ENCODE measurements at places on chromosomes 3 and 15. TPM values are rescaled to one million over a fixed set of nuclear protein-coding genes. Genes with fewer than 3 reads are reported as not detected.

DNA sequence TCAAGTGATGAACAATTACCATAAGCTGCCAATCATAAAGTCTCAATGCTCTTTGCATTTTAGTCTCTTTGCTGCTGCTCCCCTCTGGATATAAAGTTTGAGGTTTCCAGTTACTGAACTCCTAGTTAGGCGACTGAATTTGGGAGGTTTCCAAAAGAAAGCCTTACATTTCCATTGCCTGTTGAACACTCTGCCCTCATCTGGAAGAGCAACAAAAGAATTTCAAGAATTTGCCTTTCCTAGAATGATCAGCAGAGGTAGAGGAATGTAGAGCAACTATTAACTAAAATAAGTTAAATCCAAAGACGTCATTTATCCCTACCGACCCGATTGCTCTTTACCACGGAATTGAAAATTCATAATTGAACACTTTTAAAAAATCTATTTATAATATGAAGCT lies 53.4 kb upstream of the PRICKLE2 start:
- H3K4me3 ChIP-seq, result no peak overlapping the region
- DNase-seq, result no peak
- H3K4me1 ChIP-seq, result no peaks in the 10 kb centered on the region
- H3K27me3 ChIP-seq, result no peaks in the 10 kb centered on the region

GRCh38 chr3:70621451-70621850 lies 309.0 kb upstream of the MDFIC2 start:
- no peak overlapping the region for H3K27ac ChIP-seq
- H3K4me3 ChIP-seq, result no peak overlapping the region
- DNase-seq, result peak; percentile 26
- peaks cover 25% of the 10 kb centered on the region for H3K27me3 ChIP-seq
- no peaks in the 10 kb centered on the region for H3K36me3 ChIP-seq
- peaks cover 10% of the 10 kb centered on the region for H3K4me1 ChIP-seq

- no peak overlapping the region for H3K4me3 ChIP-seq
- H3K4me1 ChIP-seq, result no peaks in the 10 kb centered on the region
- peaks cover 13% of the 10 kb centered on the region for H3K27me3 ChIP-seq
- no peak overlapping the region for H3K27ac ChIP-seq
- H3K36me3 ChIP-seq, result no peaks in the 10 kb centered on the region
These were observed 5.9 kb downstream of the MME start for GRCh38 chr3:155086051-155086450.

DNA sequence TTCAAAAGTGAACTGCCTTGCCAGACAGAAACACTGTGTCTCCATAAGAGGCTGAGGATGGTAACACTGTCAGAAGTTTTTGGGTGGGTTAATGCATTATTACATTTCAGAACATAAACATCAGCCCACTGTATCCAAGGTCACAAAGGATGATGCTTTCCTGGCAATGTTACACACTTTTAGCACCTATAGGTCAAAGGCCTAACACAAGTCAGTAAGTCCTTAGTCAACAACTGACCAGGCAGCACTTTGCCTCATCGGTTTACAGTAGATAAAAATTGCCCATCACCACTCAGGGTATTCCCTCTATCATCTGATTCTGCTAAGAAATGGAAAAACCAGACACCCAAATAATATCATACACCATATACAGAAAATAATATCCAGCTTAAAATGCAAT lies 98.4 kb downstream of the CTNNB1 start:
- H3K27ac ChIP-seq, result no peak overlapping the region
- H3K4me1 ChIP-seq, result no peaks in the 10 kb centered on the region
- H3K27me3 ChIP-seq, result no peaks in the 10 kb centered on the region
- no peak overlapping the region for H3K4me3 ChIP-seq
- DNase-seq, result no peak
- H3K36me3 ChIP-seq, result no peaks in the 10 kb centered on the region

- no peaks in the 10 kb centered on the region for H3K4me1 ChIP-seq
- no peak for DNase-seq
- no peak overlapping the region for H3K4me3 ChIP-seq
- no peaks in the 10 kb centered on the region for H3K27me3 ChIP-seq
These were observed 17.9 kb downstream of the CAPN7 start for GRCh38 chr3:15223685-15224572.

DNA sequence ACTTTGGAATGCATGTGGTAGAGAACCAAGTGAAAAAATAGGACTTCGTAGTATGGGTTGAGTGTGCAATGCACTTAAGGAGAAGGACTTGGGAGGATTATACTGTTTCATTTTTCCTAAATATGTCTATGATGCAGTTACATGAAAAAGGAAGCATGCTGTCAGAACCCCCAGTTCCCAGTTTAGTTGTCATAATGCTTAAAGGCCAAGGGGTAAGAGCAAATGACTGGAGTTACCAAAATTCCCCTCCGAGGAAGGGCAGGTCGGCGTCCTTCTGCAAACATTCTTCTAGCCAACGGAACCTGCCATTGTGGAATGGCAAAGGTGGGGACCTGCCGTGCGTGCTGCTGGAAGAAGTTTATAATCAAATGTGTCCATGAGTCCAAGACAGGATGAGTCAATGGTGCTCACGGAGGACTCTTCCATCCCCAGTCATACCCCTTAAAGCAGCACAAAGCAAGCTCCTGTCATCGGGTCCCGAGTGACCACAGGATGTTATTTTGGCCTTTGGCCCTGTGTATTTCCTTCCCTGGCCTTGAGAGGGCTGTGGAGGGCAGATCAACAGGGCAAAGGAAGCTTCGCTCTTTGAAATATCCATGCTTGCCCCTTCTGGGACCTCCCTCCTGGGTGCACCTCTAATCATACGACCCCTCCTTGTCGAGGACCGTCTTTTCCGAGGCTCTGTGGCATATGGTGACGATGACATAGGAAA lies 93.2 kb downstream of the SLCO3A1 start:
- peaks cover 2% of the 10 kb centered on the region for H3K27me3 ChIP-seq
- no peaks in the 10 kb centered on the region for H3K36me3 ChIP-seq
- no peak for DNase-seq
- no peak overlapping the region for H3K27ac ChIP-seq
- H3K4me3 ChIP-seq, result no peak overlapping the region
- peaks cover 17% of the 10 kb centered on the region for H3K4me1 ChIP-seq

- H3K4me1 ChIP-seq, result no peaks in the 10 kb centered on the region
- no peak overlapping the region for H3K4me3 ChIP-seq
- H3K27me3 ChIP-seq, result no peaks in the 10 kb centered on the region
- peak; percentile 27 for DNase-seq
These were observed 73.4 kb downstream of the HMCES start for GRCh38 chr3:129352045-129352444.

- H3K36me3 ChIP-seq, result peaks cover 2% of the 10 kb centered on the region
- H3K4me1 ChIP-seq, result peaks cover 49% of the 10 kb centered on the region
- H3K4me3 ChIP-seq, result peak overlapping the region; percentile 34
- no peaks in the 10 kb centered on the region for H3K27me3 ChIP-seq
- H3K27ac ChIP-seq, result peak overlapping the region; percentile 73
- DNase-seq, result no peak
These were observed 27.6 kb upstream of the GPR171 start for GRCh38 chr3:151230646-151231045.

GRCh38 chr3:21839592-21839991 lies 88.6 kb upstream of the ZNF385D start:
- H3K4me3 ChIP-seq, result no peak overlapping the region
- H3K27ac ChIP-seq, result no peak overlapping the region
- no peak for DNase-seq
- no peaks in the 10 kb centered on the region for H3K27me3 ChIP-seq
- no peaks in the 10 kb centered on the region for H3K36me3 ChIP-seq

DNA sequence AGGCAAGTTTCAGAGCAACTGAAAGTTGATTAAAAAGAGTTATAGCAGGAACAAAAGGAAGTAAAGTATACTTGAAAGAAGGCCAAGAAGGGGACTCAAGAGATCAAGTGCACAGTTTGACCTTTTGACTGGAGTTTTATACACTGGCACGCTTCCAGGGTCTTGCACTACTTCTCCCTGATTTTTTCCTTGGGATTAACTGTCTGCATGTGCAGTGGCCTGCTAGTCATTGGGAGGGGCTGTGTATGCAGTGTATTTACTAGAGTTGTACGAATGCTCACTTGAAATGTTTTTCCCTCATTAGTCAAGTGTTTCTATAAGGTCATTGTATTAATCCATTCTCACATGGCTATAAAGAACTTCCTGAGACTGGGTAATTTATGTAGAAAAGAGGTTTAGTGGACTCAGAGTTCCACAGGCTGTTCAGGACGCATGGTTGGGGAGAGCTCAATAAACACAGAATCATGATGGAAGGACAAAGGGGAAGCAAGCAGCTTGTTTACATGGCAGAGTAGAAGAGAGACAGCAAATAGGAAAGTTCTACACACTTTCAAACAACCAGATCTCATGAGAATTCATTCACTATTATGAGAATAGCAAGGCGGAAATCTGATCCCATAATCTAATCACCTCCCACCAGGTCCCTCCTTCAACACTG lies 571.8 kb downstream of the ZPLD1 start:
- no peaks in the 10 kb centered on the region for H3K4me1 ChIP-seq
- H3K4me3 ChIP-seq, result no peak overlapping the region
- H3K27me3 ChIP-seq, result no peaks in the 10 kb centered on the region
- H3K36me3 ChIP-seq, result no peaks in the 10 kb centered on the region
- no peak overlapping the region for H3K27ac ChIP-seq
- DNase-seq, result no peak

DNA sequence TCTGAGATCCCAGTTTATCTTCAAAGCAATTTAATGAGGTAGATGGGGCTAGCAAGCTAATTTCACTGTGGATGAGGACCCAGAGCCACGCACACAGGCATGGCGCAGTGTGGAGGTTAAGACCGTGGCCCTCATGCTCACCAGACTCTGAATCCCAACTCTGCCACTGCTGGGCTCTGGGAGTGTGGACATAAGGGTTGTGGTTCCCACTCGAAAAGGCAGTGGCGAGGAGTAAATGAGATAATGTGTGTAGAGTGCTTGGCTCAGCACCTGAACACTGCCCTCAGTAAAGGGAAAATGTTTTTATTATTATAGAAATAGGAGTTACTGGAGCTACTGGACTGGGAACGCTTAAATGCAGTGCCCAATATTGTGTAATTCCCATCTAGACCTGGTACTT lies 243.5 kb upstream of the TPM1 start:
- H3K27me3 ChIP-seq, result no peaks in the 10 kb centered on the region
- no peak overlapping the region for H3K4me3 ChIP-seq
- H3K27ac ChIP-seq, result no peak overlapping the region
- no peaks in the 10 kb centered on the region for H3K36me3 ChIP-seq
- DNase-seq, result no peak

GRCh38 chr15:57012556-57012955 lies 94.1 kb downstream of the TCF12 start:
- H3K27me3 ChIP-seq, result no peaks in the 10 kb centered on the region
- no peak for DNase-seq
- no peak overlapping the region for H3K27ac ChIP-seq
- H3K4me3 ChIP-seq, result no peak overlapping the region
- peaks cover 30% of the 10 kb centered on the region for H3K4me1 ChIP-seq

DNA sequence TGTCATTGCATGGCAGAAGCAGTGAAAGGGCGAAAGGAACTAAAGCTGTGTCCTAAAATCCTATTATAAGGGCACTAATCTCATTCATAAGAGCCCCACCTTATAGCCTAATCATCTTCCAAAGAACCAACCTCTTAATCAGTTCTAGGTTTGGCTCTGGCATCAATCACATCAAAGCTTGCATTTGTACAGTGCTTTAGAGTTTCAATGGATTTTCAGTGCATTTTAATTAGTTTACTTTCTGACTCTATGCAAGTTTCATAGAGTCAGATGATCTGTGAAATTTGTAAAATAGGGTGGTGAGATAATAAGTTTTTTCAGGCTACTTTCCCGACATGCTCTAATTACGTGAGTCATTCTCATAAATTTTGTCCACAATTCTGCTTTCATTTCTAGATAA lies 341.1 kb downstream of the DIPK2A start:
- DNase-seq, result no peak
- H3K27ac ChIP-seq, result no peak overlapping the region
- H3K4me3 ChIP-seq, result no peak overlapping the region
- no peaks in the 10 kb centered on the region for H3K4me1 ChIP-seq
- no peaks in the 10 kb centered on the region for H3K36me3 ChIP-seq

DNA sequence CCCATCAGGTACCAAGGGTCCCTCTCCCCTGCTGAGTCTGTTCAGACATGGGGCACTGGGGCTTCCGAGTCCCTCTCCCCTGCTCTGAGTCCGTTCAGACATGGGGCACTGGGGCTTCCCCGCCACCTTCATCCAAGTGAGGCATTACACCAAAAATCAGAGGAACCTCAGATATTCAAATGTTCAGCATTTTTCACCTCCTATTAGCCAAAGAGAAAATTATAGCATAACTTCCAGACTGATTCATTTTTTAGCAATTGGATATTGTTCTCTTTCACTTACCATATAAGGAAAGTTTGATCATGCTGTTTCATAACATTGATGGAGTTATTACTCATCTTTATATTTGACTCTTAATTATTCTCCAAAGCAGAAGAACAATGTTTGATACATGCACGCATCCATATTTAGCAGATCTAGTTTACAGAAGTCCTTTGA lies 213.9 kb downstream of the MTHFS start:
- H3K4me1 ChIP-seq, result no peaks in the 10 kb centered on the region
- no peak overlapping the region for H3K27ac ChIP-seq
- no peak for DNase-seq
- no peak overlapping the region for H3K4me3 ChIP-seq
- peaks cover 19% of the 10 kb centered on the region for H3K27me3 ChIP-seq
- H3K36me3 ChIP-seq, result no peaks in the 10 kb centered on the region

DNA sequence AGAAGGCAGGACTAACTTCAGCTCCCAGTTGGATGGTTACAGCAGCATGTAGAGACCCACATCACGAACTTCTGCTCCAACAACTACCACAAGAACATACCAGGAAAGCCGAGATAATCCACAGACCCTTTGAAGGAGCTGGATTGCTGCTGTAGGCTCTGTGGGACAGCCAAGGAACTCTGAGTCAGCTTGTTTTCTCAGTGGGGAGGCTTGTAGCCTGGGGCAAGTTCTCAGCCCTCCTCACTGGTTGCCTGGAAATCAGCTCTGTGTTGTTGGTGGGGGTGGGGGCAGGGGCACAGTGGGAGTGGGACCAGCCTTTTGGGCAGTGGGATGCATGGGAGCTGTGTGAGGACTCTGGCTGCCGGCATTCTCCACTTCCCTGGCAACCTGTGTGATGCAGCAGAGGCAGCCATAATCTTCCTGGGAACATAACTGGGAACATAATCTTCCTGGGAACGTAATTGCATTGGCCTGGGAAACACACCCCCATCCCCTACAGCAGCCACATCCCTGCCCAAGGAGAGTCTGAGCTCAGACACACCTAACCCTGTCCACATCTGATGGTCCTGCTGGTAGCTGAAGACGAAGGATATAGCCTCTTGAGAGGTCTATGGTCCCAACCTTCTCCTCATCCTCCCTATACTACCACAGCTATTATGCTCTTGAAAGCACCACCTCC lies 153.1 kb downstream of the PEAK1 start:
- no peak overlapping the region for H3K27ac ChIP-seq
- H3K4me3 ChIP-seq, result no peak overlapping the region
- DNase-seq, result no peak
- no peaks in the 10 kb centered on the region for H3K4me1 ChIP-seq
- peaks cover 35% of the 10 kb centered on the region for H3K36me3 ChIP-seq

The PLSCR5 gene
- total RNA-seq, result not detected

The SLC12A8 gene
- total RNA-seq, result 1.1 TPM

The TIMMDC1 gene
- total RNA-seq, result 105 TPM

The SETMAR gene
- total RNA-seq, result 14.6 TPM

The COL6A5 gene
- not detected for total RNA-seq
